CD8-positive, alpha-beta T cell (primary cell): ENCODE measurements at places on chromosomes 7 and 10.

DNA sequence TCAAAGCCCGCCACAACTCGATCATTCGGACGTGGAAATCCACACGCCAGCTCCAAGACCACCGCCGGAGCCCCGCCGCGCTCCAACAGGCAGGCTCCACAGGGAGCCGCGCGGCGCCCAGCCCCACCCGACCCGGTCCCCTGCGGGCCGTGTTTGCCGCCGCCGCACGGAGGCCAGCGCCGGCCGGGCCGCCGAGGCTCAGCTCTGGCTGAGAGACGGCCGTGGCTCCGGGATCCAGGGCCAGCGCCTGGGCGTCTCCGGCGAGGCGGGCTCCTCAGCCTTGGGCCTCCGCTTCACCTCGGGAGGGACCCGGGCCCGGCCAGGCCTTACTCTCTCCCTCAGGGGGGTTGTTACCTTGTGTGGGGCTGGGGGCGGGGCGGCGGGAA is 333 bp downstream of the SMNDC1 start:
- DNase-seq, result no peak

GRCh38 chr10:131082201-131082850 is 229.2 kb downstream of the TCERG1L start:
- DNase-seq, result no peak

DNA sequence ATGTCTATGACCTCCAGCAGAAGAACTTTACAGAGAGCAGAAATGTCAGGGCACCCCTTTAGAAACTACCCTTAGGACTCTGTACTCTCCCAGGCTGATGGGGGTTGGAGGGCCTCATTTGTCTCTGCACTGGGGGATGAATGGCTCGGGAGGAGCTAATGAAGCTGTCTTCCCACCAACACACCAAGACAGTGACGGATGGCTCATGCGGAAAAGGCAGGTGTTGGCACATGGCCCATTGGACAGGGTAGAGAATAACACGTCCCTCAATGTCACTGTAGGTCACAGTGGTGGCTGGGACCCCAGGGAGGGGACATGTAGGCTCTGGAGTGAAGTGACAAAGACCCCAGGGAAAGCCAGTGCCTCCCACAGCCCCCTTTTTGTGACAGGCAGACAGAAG is 64.0 kb upstream of the PCBD1 start:
- DNase-seq, result no peak

GRCh38 chr7:30503274-30504212 is 1.1 kb downstream of the GGCT start:
- no peak for DNase-seq

- DNase-seq, result no peak
These were observed 109.4 kb upstream of the ZMIZ1 start for GRCh38 chr10:78959217-78959923.

- no peak for DNase-seq
These were observed 12.5 kb downstream of the STN1 start for GRCh38 chr10:103905441-103905840.

- DNase-seq, result no peak
These were observed 14.1 kb downstream of the PRKAG2 start for GRCh38 chr7:151862606-151863381.

- no peak for DNase-seq
These were observed 40.2 kb downstream of the TCF7L2 start for GRCh38 chr10:112990271-112990670.

DNA sequence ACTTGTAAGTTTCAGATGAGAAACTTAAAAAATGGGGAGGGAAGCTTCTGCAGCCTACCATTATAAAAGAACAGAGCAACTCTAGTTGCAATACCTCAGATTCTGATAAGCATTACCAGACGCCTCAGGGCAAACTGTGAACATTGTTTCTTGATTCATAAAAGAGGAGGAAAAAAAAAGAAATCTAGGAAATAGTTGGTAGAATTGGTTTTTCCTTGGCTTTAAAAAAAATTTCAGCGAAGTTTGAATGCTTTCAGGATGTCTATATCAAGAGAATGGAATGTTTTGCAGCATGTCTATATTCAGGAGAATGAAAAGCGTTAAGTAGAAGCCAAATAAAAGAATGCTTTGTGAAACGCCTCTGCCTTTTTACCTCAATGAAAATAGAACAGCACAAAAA is 17.5 kb upstream of the ANLN start:
- DNase-seq, result no peak

- no peak for DNase-seq
These were observed 110.8 kb downstream of the JAZF1 start for GRCh38 chr7:28069807-28070206.

DNA sequence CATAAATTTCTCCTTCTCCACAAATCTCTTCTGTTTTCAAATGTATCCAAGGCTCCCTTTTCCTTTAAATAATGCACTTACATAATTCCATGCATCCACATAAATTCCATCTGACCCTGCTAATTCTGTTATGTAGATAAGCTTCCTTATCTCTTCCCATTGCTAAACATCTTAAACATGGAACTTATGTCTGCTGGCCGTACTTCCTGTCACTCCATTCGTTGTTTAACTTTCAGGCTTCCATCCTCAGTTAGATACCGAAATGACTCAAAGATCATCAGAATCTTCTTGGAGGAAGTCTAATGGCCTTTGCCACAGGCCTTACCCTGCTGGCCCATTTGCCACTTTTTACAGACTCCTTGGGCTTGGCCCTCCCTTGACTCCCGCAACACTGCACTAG is 330.9 kb downstream of the GFRA1 start:
- no peak for DNase-seq

DNA sequence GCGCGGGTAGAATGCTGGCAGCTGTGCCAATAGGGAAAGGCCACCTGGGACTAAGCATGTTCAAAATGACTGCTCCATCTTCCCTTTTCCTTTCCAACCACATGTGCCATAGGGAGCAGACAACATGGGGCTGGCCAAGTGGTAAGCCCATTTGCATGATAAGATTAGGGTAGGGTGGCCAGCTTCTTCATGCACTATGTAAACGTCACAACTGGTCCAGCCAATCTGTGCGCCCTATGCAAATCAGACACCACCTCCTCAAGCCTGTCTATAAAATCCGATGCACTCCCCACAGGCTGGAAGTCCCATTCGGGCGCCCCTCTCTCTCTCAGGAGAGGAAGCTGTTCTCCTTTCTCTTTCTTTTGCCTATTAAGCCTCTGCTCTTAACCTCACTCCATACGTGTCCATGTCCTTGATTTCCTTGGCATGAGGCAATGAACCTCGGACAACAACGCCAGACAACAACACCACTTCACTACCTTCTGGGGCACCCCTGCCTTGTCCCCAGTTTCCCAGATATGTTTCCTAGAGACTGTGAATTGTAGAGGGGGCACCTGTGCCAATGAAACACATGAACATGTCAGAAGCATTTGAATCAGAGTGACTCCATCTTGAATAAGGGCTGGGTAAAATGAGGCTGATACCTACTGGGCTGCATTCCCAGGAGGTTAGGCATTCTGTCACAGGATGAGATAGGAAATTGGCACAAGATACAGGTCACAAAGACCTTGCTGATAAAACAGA is 19.1 kb upstream of the EXOC6 start:
- DNase-seq, result no peak

GRCh38 chr7:76073335-76073990 is 25.6 kb downstream of the MDH2 start:
- no peak for DNase-seq

- DNase-seq, result no peak
These were observed 312.9 kb downstream of the RNLS start for GRCh38 chr10:88270061-88270808.

DNA sequence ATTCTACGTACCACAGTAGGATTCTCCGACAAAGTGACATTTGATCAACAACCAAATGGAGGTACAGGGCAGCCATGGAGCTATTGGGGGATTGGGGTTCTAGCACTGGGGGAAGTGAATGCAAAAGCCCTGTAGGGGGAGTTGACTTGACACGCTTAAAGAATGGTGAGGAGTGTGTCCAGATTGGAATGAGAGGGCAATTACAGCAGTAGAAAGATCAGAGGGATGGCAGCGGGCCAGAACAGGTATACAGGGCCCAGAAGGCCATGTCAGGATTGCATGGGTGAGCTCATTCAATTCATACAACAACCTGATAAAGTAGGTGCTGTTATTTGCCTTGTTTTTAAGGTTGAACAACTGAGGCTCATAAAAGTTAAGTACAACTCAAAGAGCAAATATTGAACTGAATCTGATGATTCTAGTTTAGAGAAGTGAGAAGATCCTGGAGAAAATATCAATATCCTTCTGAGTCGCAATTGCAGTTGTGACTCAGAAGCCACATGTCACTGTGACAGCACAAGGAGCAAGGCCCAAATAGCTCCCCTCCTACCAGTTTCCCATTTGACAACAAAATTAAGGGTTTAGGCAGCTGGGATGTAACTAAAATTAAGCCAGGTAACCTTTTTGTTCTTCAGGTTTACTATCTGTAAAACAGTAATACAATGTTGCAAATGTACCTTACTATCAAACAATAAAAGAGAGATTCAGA is 28.0 kb upstream of the CTTNBP2 start:
- DNase-seq, result no peak

GRCh38 chr10:105538874-105539273 is 897.8 kb downstream of the SORCS3 start:
- DNase-seq, result no peak

GRCh38 chr10:24324651-24325050 is 115.7 kb downstream of the KIAA1217 start:
- DNase-seq, result no peak

GRCh38 chr7:65463184-65463583 is 89.5 kb downstream of the ZNF92 start:
- DNase-seq, result no peak

DNA sequence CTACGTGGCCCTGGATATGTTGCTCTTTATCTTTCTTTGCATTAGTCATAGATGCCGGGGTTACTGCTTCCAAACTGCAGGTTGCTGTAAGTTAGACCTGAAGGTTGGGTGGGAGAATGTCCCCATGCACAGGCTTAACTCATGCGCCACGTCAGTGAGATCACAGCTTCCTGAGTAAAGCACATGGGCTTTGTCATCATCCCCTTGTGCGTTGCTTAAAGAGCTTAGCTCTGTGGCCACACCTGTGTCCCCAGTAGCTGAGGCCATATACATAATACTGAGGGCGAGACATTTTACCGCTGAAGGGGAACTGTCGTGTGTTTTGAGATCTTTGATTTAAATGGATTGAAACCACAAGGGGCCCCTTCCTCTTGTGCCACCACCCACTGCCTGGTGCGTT is 45.8 kb upstream of the BTBD16 start:
- no peak for DNase-seq

DNA sequence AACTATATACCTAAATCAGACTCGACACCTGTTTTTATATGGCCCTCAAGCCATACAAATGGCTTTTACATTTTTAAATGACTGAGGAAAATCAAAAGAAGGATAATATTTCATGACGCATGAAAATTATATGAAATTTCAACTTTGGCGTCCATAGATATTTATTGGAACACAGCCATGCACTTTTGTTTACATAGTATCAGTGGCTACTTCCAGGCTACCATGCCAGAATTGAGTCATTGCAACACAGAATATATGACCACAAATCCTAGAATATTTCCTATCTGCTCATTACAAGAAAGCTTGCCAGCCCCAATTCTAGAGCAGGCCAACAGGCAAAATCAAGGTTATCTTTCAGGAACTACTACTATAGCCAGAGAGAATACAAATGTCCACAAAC is 29.3 kb downstream of the AFAP1L2 start:
- no peak for DNase-seq

- no peak for DNase-seq
These were observed 217.9 kb upstream of the TPK1 start for GRCh38 chr7:145053781-145054180.

- no peak for DNase-seq
These were observed 422.4 kb downstream of the PARD3 start for GRCh38 chr10:34392641-34393170.

- no peak for DNase-seq
These were observed 50.3 kb upstream of the RSU1 start for GRCh38 chr10:16867556-16867955.

DNA sequence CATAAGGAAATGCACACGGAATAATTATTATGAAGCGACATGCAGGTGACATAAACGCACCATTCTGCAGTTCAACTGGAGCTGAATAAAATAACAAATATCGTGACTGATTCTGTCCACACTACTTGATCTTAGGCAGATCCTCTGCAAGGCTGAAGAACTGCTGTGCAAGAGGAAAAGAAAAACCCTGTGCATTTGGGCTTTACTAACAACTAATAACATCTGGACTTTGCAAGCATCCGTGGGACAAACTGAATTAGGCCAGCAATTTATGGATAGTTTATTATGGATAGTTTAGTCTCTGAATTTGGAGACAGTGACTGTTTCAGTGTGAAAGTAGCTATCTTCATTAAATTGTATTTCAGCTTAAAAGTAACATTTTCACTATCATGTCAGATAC is 309.4 kb downstream of the SFMBT2 start:
- no peak for DNase-seq

- DNase-seq, result no peak
These were observed 216.4 kb upstream of the DPP6 start for GRCh38 chr7:153835712-153836265.

- no peak for DNase-seq
These were observed 21.6 kb upstream of the UPP1 start for GRCh38 chr7:48067475-48067874.

DNA sequence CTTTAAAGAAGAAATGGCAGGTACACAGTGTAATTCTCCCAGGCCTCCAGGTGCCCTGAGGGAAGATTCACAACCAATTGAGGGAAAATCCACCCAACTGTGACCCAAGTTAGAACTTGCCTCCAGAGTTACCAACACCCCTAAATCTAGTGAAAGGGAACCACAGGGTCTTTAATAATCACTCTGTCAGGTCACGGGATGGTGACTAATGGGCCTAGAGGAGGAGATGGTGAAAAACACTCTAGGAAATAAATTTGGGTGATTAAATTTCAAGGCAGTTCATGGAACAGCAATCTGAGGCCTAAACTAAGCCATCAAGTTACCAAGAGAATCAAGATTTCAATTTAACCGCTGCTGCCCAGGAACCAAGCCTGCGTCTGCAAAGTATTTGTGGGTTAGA is 26.7 kb upstream of the SLF2 start:
- DNase-seq, result no peak

- no peak for DNase-seq
These were observed 4.1 kb downstream of the MINPP1 start for GRCh38 chr10:87508837-87509236.

DNA sequence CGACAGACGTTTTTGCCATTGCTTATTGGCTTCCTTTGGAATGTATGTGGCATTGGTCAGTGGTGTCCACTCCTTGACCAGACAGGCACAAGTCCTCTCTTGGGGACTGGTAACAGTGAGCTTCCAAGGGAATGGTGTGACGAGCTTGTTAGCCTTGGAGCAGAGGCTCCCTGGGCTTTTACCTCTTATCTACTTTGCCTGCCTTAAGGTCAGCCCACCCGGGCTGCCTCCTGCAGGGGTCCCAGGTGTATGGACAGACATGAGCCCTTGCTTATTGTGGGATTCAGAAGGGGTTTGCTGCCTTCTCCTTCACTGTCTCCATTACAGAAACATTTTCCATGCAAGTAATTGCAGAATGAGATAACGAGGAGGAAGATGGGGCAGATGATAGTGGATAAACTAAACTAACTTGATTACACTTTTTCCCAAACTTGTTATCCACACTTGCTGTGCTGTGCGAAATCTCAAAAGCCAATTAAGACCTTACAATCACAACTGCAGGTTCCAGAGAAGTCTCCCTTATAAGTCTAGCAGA is 29.7 kb downstream of the PLPP4 start:
- no peak for DNase-seq
